ENCODE measurements at places on chromosomes 3 and 15. TPM values are rescaled to one million over a fixed set of nuclear protein-coding genes. Genes with fewer than 3 reads are reported as not detected.
A peak's percentile ranks its signal among the peaks of the same experiment; 100 is the strongest.

- no peaks in the 10 kb centered on the region for H3K36me3 ChIP-seq
- no peak overlapping the region for H3K27ac ChIP-seq
- H3K4me3 ChIP-seq: no peak overlapping the region
- peaks cover 5% of the 10 kb centered on the region for H3K27me3 ChIP-seq
- no peaks in the 10 kb centered on the region for H3K4me1 ChIP-seq
These were observed 34.5 kb downstream of the PSTPIP1 start for GRCh38 chr15:77029166-77030047.

Gene CPNE9
- 0.59 TPM for total RNA-seq

GRCh38 chr15:30905821-30906220, 2.1 kb downstream of the FAN1 start:
- H3K27me3 ChIP-seq: no peaks in the 10 kb centered on the region
- DNase-seq: no peak
- peaks cover 24% of the 10 kb centered on the region for H3K4me1 ChIP-seq
- peak overlapping the region; percentile 30 for H3K27ac ChIP-seq
- peak overlapping the region; percentile 17 for H3K4me3 ChIP-seq

DNA sequence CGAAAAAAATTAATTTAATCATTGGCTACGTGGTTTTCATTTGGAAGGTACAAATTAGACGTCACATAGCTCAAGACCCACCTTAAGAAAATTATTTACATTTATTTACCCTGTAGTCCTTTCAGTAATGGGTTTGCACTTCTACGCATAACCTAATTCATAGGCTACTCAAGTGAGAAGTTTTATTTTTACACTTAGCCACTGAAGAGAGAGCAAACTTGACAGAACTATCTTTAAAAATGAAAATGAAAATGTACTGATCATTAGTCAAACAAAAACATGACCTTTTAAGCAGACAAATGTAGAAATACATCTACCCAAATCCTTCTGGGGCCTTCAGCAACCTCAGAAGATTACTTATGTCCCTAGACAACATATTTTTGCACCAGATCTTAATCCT, 269.4 kb upstream of the TTC14 start:
- H3K27me3 ChIP-seq: no peaks in the 10 kb centered on the region
- H3K4me1 ChIP-seq: no peaks in the 10 kb centered on the region
- DNase-seq: no peak
- no peaks in the 10 kb centered on the region for H3K36me3 ChIP-seq

GRCh38 chr3:182464513-182465145, 328.7 kb upstream of the ATP11B start:
- H3K4me1 ChIP-seq: no peaks in the 10 kb centered on the region
- H3K4me3 ChIP-seq: no peak overlapping the region
- no peak overlapping the region for H3K27ac ChIP-seq
- H3K36me3 ChIP-seq: no peaks in the 10 kb centered on the region
- H3K27me3 ChIP-seq: no peaks in the 10 kb centered on the region
- DNase-seq: no peak

DNA sequence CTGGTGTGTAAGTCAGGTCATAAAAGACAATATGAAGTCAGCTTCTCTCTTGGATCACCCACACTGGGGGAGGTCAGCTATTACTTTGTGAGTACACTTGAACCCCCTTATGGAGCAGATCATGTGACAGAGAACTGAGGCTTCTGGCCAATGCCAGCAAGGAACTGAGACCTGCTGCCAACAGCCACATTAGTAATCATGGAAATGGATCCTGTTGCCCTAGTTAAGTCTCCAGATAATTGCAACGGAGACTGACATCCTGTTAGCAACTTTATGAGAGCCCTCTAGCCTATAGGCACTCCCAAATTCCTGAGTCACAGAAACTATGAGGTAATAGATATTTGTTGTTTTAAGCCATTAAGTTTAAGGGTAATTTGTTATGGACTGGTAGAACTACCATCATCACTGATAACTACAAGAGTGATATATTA, 110.4 kb upstream of the GMNC start:
- no peak for DNase-seq
- H3K27me3 ChIP-seq: no peaks in the 10 kb centered on the region
- H3K36me3 ChIP-seq: no peaks in the 10 kb centered on the region

GRCh38 chr3:138332472-138333073, 2.9 kb upstream of the NME9 start:
- DNase-seq: no peak
- peaks cover 14% of the 10 kb centered on the region for H3K4me1 ChIP-seq
- peak overlapping the region; percentile 31 for H3K4me3 ChIP-seq
- peak overlapping the region; percentile 27 for H3K27ac ChIP-seq
- no peaks in the 10 kb centered on the region for H3K36me3 ChIP-seq

Gene THAP10
- total RNA-seq: 5.3 TPM

DNA sequence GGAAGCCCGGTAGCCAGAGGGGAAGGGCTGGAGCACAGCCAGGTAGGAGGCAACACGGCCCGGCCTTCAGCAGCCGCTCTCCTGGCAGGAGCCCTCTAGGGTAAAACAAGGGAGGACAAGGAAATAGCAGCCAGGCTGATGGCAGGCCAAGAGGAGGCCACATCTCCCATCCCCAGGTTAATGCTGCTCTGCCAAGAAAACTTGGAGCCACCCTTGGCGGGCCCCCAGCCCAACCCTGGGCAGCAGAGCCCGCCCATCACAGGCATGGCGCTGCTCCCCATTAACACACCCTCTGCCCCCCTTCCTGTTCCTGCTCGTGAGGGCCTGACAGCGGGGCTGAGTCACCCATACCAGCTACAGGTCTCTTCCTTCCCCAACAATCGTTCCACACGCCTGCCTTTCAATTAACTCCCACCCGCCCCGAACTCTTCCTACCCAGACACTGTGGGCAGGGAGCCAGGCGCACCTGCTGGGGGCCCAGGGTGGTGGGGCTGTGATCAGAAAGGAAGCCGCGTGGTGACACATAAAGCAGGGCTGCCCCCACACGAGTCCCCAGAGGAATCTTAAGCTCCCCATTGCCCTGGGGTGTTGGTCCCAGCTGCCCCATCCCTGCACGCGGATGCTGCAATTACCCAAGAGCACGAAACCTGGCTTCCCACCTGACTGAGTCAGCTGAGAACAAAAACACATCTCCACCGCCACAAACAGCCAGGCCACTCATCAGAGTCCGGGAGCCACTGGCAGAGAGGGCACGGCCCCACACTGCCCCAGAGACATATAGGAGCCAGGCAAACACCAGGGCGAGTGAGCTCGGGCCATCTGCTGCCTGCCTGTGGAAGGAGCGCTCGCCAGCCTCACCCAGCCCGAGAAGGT, at the start of gene C15orf62:
Gene C15orf62, plus strand, starts transcription at position 707 of the 873 bp plus-strand sequence. CDS start 516 bp downstream, outside the sequence.
- H3K4me3 ChIP-seq: peak within 1 kb of the TSS; percentile 41
- peak within 1 kb of the TSS; percentile 91 for H3K27ac ChIP-seq
- no peak for DNase-seq
- H3K27me3 ChIP-seq: peaks cover 2% of the 10 kb centered on the region
- H3K4me1 ChIP-seq: peaks cover 27% of the 10 kb centered on the region

DNA sequence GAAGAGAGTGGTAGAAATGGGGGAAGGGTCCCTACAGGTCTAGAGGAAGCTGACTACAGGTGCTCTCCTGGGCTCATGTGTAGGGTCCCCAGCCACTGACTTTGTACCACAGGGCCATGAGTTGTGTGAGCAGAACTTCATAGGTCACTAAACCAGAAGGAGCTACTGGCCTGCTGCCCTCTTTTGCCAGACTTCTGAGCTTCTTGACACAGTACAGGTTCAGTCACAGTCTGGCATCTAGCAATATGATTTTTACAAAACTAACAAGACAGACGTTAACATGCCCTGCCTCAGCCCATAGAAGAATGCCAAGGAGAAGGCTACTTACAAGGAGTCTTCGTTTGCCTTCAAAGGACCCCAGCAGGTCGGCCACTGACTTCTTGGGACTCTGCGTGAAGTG, 3.2 kb downstream of the CCDC80 start:
- no peak for DNase-seq
- peaks cover 48% of the 10 kb centered on the region for H3K4me1 ChIP-seq
- no peaks in the 10 kb centered on the region for H3K27me3 ChIP-seq
- no peak overlapping the region for H3K27ac ChIP-seq
- H3K4me3 ChIP-seq: peak overlapping the region; percentile 80
- peaks cover 21% of the 10 kb centered on the region for H3K36me3 ChIP-seq

- no peak for DNase-seq
- H3K4me3 ChIP-seq: no peak overlapping the region
- no peaks in the 10 kb centered on the region for H3K27me3 ChIP-seq
- peak overlapping the region; percentile 7 for H3K27ac ChIP-seq
- H3K4me1 ChIP-seq: peaks cover 38% of the 10 kb centered on the region
- H3K36me3 ChIP-seq: no peaks in the 10 kb centered on the region
These were observed 168.4 kb upstream of the BCL6 start for GRCh38 chr3:187913617-187914033.

- H3K4me1 ChIP-seq: no peaks in the 10 kb centered on the region
- H3K4me3 ChIP-seq: no peak overlapping the region
- H3K27me3 ChIP-seq: no peaks in the 10 kb centered on the region
- peaks cover 13% of the 10 kb centered on the region for H3K36me3 ChIP-seq
- H3K27ac ChIP-seq: no peak overlapping the region
- no peak for DNase-seq
These were observed 165.1 kb upstream of the GOLIM4 start for GRCh38 chr3:168260859-168261258.

DNA sequence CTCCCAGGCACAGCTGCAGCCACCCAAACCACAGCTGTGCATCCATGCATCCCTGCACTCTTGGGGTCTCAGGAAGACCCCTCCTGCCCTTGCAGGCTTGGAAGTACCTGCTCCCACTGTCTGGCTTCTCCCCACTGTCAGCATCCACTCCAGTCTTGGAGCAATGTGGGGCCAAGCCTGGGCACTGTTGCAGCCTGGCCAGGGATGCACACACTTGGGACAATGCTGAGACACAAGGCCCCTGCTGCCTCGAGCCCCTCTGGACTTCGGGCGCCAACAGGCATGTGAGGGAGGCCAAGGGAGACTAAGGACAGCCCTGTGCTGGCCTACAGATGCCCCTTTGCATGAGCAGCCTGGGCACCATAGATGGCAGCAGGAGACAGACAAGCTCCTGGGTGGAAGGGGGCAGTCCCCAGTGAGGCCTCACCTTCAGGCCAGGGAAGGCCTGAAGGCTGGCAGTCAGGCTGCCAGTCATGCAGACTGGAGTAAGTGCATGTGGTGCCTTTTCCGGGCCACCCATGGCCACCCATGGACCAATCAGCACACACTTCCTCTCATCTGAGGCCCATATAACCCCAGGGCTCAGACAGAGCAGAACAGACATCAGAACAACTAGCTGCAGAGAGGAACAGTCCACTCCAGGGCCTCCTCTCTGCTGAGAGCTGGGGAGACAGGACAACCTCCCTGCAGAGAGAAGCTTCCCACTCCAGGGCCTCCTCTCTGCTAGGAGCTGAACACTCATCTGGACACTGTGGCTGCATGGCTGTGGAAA, 219.0 kb downstream of the VGLL3 start:
- no peaks in the 10 kb centered on the region for H3K27me3 ChIP-seq
- no peak overlapping the region for H3K27ac ChIP-seq
- H3K36me3 ChIP-seq: no peaks in the 10 kb centered on the region
- H3K4me1 ChIP-seq: no peaks in the 10 kb centered on the region
- DNase-seq: no peak

- no peaks in the 10 kb centered on the region for H3K4me1 ChIP-seq
- no peaks in the 10 kb centered on the region for H3K27me3 ChIP-seq
- DNase-seq: no peak
- no peaks in the 10 kb centered on the region for H3K36me3 ChIP-seq
- H3K4me3 ChIP-seq: no peak overlapping the region
These were observed 67.0 kb upstream of the LSAMP start for GRCh38 chr3:116512281-116512680.

Gene GHSR
- not detected for total RNA-seq

Gene CFAP91
- 2.1 TPM for total RNA-seq

- no peak overlapping the region for H3K27ac ChIP-seq
- no peaks in the 10 kb centered on the region for H3K4me1 ChIP-seq
- DNase-seq: no peak
- H3K4me3 ChIP-seq: no peak overlapping the region
These were observed 171.8 kb upstream of the LPP start for GRCh38 chr3:187982142-187982541.

Gene GOLGA8J
- total RNA-seq: not detected

DNA sequence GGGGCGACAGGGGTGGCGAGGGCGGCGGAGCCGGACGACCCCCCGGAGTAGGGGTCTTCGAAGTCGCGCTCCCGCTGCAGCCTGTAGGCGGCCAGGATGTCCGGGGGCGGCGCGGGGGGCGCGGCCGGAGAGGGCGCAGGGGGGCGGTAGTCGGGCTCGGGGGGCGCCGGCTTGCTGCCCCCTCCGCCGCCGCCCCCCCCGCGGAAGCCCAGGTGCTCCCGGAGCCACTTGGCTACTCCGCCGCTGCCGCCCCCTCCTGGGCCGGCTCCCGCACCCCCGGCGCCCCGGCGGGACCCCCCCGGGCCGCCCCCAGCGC, 230 bp downstream of the SHF start:
- H3K4me3 ChIP-seq: no peak overlapping the region
- H3K27ac ChIP-seq: no peak overlapping the region
- DNase-seq: no peak
- peaks cover 37% of the 10 kb centered on the region for H3K4me1 ChIP-seq
- no peaks in the 10 kb centered on the region for H3K36me3 ChIP-seq

DNA sequence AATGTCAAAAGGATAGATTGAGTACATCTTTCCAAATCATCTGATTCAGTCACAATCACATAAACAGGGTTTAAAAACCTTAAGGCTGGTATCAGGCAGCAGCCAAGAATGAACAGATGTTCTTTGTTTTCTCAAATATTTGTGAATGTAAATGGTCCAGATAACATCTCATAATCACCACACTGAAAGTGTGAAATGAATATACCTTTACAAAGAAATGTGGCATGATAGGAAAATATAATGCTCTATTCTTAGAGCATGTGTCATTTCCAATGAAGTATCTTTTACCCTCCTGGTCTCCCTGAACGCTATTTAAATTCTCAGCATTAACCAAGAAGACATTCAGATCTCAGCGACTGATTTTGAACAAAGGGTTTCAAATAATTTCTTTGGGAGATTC, 8.8 kb upstream of the ACTC1 start:
- H3K27me3 ChIP-seq: peaks cover 14% of the 10 kb centered on the region
- peaks cover 11% of the 10 kb centered on the region for H3K4me1 ChIP-seq
- H3K27ac ChIP-seq: no peak overlapping the region
- H3K4me3 ChIP-seq: no peak overlapping the region

DNA sequence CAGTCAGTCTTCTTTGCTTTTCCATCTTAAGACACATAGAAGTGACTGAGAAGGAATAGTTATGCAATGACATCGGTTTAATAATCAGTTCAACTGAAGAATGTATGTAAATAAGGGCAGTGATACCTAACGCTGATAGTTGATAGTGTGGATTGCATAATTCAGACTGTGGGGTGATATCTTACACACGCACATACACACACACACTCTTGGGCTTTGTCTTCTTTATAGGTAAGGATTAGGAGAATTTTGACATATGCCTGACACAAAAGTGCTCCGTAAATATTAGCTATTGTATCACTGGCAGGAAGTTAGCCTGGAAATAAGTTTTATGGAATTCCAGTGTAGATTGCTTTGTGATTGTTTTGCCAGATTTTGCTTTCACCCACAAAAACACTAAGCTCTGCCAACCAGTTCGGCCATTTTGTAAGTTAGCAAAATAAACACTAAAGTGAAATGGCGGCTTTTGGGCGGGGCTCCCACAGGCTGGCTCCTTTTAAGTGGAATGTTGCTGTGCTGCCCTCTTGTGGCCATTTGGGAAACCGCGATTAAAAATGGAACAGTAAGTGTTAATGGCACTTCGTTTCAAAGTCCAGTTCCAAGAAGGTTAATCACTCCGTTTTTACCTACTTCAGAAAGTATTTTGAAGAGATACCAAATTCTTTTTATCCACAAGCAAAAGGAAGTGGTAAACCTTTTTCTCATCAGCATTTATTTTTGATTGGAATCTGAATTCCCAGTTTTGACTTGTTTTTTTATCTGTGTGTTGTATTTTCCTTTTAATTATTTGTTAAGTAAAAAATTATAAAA, 17.7 kb downstream of the CHD2 start:
- peaks cover 39% of the 10 kb centered on the region for H3K36me3 ChIP-seq
- peaks cover 61% of the 10 kb centered on the region for H3K4me1 ChIP-seq
- H3K4me3 ChIP-seq: peak overlapping the region; percentile 71
- no peaks in the 10 kb centered on the region for H3K27me3 ChIP-seq
- peak overlapping the region; percentile 97 for H3K27ac ChIP-seq

Gene P2RY1
- total RNA-seq: 2.3 TPM

All from type B pancreatic cell (in vitro differentiated cells).